ENCODE measurements at places on chromosomes 2 and 18.

DNA sequence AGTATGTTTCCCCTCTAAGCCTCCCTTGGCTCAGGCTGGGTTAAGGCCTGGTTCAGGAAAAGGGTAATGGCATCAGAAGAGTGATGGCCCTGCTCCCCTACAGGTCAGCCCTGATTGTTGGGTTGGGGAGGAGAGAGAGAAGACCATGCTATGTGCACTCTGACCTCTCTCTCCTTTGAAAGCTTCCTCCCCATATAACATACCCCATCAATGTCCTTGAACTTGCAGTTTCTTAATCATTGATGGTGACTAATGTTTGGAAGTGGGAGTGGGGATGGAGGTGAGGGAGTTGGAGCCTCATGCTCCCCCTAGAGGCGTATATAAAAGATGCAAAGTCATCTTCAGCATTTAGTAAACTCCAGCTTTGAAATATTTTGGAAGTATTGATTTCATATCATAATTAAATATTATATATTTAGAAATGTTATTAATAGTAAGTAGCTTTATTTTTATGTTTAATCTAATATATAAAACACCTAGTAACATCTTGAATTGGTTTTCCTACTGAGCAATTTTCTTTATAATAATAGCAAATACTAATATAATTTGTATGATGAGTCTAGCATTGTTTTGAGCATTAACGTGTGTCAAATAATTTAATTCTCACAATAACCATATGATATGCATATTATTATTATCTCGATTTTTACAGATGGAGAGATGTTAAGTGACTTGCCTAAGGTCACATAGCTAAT is 8.8 kb downstream of the PLCL1 start:
- DNase-seq: no peak

DNA sequence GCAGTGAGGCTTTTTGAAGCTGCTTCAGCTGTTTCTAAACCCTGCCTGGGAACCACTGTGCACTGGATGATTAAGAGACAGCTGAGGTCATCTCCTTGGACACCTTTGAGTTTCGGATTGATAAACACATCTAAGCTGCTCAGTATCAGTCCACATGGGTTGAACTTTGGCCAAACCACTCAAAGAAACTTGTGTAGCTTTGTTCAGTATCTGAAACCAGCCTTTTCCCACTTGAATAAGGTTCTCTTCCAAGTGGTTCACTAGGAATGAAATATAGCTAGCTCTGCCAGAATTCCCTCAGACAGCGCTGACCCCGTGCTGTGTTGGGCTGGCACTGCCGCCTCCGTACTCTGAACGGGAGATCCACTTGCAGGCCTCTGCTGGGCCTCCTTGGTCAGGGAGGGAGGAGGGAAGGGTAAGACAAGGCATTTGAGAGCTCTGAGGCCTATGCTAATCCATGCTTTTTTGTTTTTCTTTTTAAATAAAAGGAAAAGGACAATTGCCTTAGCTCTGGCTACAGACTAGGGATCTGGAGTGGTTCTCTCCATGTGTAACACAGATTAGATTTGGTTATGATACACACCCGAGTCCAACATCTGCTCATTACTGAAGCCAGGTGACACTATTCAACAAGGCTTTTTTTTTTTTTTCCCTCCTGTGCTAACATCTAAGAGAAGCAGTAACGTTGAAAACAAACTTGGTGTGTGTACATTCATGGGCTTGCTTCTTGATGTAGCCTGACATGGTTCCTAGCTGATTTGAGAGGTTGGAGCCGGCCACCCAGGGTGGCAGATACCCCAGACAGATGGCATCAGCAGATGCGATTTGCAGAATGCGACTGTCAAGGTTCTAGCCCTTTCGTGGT is 67.7 kb downstream of the NCK2 start:
- DNase-seq: no peak

DNA sequence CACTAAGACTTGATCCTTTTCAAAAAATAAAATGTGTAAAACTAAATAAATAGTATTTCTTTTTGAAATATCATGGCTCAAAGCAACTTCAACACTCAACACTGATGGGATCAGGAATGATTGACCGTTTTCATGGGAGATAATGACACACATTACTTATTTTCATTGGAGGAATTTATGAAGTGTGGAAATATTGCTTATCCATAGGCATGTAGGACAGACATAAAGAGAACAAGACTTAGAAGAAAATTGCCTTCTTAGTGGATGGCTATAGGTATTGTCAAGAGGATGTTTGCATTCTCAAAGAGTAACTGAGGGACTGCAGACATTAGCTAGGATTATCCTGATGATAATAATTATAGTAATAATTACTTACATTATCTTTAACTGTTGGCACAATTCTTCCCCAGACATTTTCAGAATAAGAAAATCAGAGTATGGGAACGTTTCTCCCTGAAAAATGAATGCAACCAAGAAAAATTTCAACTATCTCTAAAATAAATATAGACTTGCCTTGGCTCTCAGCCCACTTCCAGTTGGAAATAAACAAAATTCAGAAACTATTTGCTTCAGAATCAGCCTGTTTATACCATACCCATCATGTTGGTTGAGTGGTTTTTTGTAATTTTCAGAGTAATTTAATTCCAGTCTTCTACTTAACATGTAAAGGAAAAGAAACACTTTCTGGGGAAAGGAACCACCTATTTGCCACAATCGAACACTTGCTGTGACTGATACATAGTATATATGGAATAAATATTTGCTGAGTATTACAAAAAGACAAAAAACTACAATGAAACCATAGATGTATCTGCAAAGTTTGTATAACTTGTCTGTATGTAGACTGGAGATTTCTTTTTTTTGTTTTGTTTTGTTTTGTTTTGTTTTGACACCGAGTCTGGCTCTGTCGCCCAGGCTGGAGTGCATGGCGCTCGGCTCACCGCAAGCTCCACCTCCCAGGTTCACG is 165.7 kb downstream of the TMX3 start:
- no peak for DNase-seq

- DNase-seq: no peak
Measured at GRCh38 chr2:71370015-71370414, 38.4 kb downstream of the ZNF638 start.

- no peak for DNase-seq
Measured at GRCh38 chr2:144780983-144781382, 261.1 kb upstream of the ZEB2 start.

DNA sequence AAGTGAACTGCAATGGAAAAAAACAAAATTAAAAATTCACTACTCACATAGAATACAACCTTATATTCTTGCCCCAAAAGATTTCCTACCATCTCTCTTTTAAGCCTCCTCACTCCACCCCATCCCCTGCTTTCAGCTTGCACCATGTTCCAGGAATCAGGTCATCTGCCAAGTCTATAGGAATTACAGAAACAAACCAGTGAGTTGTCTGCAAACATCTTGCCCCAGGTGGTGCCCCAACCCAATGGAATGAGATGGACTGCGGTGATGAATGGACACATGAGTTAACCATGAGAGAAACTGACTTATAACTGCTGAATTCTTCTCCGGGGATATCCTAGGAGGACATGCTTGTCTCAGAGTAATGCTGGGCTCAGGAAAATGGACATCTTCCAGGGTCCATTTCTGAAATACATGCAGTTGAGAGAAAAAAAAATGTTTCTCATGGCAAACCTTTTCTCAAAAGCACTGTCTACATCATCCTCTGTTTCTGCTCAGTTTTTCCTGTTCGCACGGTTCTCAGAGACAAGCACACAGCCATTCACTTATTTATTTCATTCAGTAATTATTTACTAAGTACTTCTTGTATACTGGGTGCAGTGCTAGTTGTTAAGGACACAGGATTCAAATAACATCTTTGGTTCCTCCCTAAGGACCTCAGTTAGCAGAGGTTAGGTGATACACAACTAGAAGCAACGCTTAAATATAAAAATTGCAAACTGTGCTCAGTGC is 350.0 kb downstream of the RND3 start:
- DNase-seq: no peak

DNA sequence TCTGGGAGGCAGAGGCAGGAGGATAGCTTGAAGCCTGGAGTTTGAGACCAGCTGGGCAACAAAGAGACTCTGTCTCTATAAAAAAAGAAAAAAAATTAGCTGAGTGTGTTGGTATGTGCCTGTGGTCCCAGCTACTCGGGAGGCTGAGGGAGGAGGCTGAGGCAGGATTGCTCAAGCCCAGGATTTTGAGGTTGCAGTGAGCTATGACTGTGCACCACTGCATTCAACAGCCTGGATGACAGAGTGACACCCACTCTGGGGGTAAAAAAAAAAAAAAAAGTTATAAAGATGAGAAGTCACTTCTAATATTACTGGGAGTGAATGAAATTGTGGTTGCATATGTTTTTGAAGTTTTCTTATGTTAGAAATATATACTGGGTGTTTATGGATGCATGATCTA is 71.6 kb downstream of the C2orf74 start:
- no peak for DNase-seq

DNA sequence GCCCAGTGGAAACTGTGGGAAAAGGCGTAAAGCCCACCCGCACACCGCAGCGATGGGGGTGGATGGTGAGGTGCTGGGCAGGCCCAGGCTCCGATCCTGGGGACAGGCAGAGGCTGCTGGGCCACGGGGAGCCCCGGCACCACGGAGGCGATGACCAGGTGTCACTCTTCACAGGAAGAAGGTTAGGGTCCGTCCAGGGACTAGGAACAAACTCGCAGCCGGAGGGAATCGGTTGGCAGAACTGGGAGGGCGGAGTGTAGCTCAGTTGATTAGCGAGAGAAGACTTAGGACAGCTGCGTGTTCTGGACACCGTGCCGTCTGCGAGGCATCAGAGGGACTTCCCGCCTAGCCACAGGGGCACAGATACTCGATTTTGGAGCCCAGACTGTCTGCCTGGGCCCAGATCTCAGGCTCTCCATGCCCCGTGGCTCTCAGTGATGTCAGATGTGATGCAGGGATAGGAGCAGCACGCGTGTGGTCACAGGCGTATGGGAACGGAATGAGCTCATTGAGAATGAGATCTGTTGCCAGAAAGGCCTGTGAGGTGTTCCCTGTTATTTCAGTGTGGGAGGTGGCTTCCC is 16.1 kb upstream of the ALLC start:
- DNase-seq: no peak

DNA sequence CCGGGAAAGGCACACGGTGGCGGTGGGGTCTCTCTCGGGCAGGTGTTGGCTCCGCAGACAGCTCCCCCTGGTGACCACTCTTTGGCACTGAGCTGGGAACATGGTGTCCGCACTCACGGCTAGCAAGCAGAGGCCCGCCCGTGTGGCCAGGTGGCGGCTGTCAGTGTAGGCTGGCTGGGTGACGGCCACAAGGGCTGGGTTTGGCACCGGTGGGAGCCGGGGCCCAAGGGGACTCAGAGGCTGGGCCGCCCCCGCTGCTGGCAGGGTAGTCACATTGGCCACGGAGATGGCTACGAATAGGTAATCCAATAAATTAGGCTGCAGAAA is 1071.7 kb downstream of the RPIA start:
- no peak for DNase-seq

DNA sequence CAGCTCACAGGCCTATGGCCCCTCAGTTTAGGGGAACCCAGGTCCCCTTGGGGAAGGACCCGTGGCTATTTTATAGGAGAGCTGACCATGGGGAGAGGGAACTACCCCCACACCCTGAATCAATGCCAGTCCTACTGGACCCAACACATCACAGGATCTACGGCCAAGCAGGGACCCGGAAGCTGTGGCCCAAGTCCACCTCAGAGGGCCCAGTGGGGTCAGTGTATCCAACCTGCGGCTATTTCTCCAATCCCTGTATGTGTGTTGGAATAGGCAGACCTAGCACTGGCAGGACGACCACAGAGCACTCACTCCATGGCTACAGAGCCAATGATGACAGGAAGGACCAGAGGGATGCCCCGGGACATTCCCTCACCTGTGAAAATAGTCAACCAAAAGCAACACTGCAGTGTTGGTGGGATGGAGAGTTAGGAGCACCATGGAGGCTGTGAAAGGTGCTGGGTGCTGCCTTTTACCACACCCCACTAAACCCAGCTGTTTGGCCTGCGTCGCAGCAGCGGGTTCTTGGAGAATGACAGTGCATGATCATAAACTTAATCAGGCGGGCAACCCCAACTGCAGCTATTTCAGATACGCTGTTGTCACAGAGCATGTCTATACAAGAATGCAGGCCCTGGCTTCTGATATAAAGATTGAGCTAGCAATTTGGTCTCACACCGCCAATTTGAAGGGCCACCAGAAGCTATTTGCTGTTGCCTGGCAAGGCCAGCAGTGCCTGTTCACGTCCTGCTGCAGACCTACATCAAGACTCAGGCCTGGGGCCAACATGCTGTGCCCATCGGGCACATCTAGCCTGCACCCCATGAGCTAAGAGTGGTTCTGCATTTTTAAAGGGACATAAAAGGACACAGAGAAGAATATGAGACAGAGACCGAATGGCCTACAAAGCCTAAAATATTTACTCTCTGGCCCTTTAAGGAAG is 110.4 kb downstream of the EIPR1 start:
- DNase-seq: no peak

- DNase-seq: no peak
Measured at GRCh38 chr2:162184821-162185450, 32.9 kb upstream of the GCG start.

DNA sequence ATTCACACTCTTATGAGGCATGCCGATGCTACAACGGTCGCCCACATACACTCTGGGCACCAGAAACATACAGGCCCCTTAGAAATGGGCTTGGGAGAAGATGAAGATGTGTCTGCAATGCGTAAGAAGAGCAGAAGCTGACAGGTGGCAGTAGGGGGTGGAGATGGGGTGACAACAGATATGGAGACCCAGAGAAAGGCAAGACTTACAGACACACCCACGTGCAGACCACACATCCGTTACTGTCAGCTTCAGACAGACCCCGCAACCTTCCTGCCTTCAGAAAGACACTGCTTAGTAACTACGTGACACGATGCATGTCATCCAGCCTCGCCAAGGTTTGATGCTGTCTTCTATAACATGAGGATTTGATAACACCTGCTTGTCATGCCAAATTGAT is 89.5 kb downstream of the ZFP36L2 start:
- peak; percentile 78 for DNase-seq

DNA sequence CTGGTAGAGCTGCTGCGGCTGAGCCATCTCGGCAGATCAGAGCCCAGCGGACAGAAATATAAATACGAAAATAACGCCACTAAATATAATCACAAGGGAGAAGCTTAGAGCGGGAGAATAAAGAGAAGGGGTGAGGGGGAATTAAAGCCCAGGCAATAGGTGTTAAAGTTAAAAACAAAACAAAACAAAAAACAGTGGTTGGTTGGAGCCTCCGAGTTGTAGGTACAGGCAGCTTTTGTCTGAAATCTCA is 1.3 kb upstream of the MEIS1 start:
- no peak for DNase-seq

GRCh38 chr2:237592425-237592980 is 2.0 kb upstream of the RAB17 start:
- DNase-seq: no peak

GRCh38 chr2:217994776-217995274 is 8.0 kb downstream of the TNS1 start:
- no peak for DNase-seq

DNA sequence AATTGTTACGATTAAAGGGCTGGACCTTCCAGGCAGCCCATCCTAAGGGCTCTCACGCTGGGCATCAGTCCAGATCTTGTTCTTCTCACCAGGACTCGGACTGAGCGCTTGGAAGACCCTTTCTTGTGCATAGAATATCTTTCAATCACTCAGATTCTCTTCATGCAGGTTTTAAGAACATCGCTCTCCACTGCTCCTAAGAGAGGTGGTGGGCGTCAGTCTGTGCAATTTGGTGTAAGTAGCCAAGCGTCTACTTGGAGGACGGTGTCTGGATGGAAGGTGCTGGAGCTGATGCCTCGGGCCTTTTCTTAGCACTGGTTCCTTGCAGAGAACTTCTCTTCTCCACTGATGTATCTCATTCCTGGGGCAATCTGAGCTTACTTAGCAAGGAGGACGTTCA is 68.7 kb downstream of the ASB1 start:
- DNase-seq: no peak

GRCh38 chr2:44097322-44097907 is 71.3 kb upstream of the PPM1B start:
- DNase-seq: no peak

GRCh38 chr2:48482313-48482712 is 47.6 kb upstream of the STON1 start:
- DNase-seq: no peak
